ENCODE measurements at places on chromosomes 16 and 17. TPM values are rescaled to one million over a fixed set of nuclear protein-coding genes. Genes with fewer than 3 reads are reported as not detected.

DNA sequence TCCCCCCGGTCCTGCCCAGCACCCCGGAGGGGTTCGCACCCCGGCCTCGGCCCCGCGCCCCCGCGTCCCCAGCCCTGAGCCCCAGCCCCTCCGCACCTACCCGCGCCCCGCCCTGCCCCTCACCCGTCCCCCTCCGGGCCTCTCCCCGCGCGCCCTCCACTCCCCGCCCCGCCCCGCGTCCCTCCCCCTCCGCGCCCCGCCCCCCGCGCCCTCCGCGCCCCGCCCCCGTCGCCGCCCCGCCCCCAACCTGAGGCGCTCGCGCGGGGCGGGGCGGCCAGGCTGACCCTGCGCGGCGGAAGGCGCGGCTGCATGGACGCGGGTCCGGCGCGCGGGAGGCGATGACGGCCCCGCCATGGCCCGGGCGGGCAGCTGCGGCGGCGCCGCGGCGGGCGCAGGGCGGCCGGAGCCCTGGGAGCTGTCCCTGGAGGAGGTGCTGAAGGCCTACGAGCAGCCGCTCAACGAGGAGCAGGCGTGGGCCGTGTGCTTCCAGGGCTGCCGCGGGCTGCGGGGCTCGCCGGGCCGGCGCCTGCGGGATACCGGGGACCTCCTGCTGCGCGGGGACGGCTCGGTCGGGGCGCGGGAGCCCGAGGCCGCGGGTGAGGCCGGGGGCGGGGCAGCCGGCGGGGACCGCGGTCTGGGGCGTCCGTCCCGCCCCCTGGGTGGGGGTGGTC is at the start of gene SPIRE2:
SPIRE2 (plus strand) TSS at position 277 of the 671 bp plus-strand sequence; CDS start at position 353, 76 bp downstream.
- DNase-seq, result peak; percentile 85

- DNase-seq, result peak; percentile 37
Observed at GRCh38 chr17:19264681-19265080, 27.5 kb downstream of the EPN2 start.

DNA sequence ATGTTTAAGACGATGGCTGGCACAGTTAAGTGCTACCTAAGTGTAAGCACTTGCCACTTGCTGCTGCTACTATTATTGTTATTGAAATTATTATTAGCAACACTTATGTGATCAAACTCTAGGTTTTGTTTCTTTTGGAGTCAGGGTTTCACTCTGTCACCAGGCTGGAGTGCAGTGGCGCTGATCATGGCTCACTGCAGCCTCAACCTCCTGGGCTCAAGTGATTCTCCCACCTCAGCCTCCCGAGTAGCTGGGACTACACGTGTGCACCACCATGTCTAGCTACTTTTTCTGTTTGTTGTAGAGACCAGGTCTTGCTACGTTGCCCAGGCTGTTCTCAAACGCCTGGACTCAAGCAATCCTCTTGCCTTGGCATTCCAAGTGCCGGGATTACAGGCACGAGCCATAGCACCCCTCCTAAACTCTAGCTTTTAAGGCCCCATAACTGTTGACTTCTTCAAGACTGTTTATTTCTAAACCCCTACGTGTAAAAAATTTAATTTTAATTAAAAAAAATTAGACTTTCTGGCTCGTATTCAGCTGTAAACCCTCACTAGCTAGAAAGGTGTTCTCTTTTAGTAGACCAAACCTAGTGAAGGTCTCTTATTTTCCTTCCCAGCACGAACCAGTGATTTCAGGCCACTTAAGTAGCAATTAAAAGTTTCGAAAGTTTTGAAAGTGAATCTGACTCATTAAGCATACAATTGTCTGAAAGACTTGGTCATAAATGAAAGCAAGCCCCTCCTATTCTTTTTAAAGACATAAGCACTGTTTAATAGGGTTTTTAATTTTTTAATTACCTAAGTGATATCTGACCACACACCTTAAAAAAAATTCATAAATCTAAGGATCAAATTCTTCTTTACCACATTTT is 11.7 kb upstream of the SCNN1B start:
- DNase-seq, result no peak

- peak; percentile 22 for DNase-seq
Observed at GRCh38 chr16:46658925-46659324, 30.1 kb downstream of the VPS35 start.

- DNase-seq, result peak; percentile 34
Observed at GRCh38 chr17:57293077-57293476, 36.8 kb downstream of the MSI2 start.

GRCh38 chr17:34384271-34384670 is 21.2 kb upstream of the CCL1 start:
- no peak for DNase-seq

- DNase-seq, result peak; percentile 68
Observed at GRCh38 chr17:15171167-15172047, 93.7 kb downstream of the PMP22 start.

GRCh38 chr16:10599626-10600025 is 19.2 kb upstream of the EMP2 start:
- DNase-seq, result no peak

- DNase-seq, result no peak
Observed at GRCh38 chr16:87342504-87342903, 25.3 kb upstream of the C16orf95 start.

DNA sequence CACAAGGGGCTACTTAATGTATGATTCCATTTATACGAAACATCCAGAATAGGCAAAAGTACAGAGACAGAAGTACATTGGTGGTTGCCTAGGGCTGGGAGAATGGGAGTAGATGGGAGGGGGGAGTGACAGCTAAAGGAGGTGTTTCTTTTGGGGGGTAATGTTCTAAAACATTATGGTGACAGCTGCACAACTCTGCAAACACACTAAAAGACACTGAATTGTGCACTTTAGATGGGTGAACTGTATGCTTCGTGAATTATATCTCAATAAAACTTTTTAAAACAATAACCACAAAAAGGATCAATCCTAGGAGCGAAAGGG is 661 bp downstream of the LYRM9 start:
- no peak for DNase-seq

DNA sequence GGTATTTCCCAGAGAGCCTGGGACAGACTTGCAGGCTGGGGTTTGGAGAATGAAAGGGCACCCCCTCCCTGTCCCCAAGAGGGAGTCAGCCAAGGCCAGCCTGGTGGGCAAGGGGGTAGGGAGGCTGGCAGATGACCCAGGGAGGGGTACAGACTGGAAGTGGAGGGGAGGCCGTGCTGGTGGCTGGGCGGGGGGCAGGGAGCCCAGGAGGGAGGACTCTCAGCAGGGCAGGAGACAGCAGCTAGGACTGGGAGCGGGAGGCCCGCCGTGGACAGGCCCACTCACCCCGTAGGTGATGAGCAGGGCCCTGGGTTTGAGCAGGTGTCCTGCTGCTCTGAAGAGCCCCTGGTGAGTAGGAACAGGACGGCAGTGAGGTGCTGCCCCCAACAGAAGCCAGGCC is 1.1 kb downstream of the METTL26 start:
- DNase-seq, result no peak

- DNase-seq, result no peak
Observed at GRCh38 chr16:79380995-79381602, 219.4 kb downstream of the MAF start.

- no peak for DNase-seq
Observed at GRCh38 chr16:1049976-1050247, 22.6 kb upstream of the SSTR5 start.

GRCh38 chr17:11928436-11928835 is 68.8 kb downstream of the ZNF18 start:
- DNase-seq, result no peak

- no peak for DNase-seq
Observed at GRCh38 chr16:78402833-78403232, 303.4 kb downstream of the WWOX start.

GRCh38 chr16:1494129-1494640 is 1.0 kb downstream of the TELO2 start:
- peak; percentile 84 for DNase-seq

DNA sequence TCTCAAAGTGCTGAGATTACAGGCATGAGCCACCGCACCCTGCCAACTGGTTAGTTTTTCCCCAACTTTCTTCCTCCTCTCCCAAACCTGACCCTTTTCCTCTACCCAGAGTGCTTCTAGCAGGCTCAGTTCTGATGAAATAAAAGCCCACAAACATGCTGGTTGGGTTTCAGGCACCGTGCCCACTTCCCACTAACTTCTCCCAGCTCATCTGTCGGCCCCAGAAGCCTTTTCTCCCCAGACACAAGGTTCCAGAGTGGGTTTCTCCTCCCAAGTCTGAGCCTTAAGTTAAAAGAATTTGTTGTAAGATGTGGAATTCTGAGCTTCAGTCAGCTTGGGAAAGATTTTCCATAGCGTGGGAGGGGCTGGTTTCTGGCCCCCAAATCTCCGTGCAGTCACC is 11.5 kb upstream of the SCN4A start:
- DNase-seq, result no peak

DNA sequence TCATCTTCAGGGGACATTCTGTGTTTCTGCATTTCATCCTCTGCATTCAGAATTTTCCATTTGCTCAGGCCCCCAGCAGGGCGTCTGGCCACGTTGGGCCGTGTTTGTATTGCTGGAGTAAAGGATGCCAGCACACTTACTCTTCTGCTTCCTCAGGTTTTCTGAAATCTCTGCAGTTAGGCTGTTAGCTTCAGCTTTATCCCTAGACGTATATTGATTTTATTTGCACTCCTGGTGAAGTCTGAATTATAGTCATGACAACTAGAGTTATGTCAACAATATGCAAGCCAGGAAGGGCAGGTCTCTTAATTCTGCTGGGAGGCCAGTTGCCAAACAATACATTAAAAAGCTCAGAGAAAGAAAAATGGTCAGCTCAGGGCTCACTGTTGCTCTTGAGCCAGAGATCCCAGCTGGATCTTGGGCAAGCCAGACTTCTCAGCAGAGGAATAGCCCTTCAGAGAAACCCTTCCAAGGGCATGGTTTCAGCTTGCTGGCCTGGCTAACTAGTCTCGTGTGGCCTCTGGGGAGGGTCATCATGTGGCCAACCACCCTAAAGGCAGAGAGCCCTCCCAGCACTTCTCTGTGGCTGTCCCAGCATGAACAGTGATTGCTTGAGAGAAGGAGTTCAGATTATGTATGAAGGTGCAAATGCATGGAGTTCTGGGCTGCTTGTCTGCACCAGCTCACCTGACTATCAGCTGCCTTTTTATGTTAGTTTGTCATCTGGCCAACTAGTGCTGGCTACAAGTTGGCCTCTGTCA is 110.2 kb upstream of the CACNG5 start:
- DNase-seq, result no peak

DNA sequence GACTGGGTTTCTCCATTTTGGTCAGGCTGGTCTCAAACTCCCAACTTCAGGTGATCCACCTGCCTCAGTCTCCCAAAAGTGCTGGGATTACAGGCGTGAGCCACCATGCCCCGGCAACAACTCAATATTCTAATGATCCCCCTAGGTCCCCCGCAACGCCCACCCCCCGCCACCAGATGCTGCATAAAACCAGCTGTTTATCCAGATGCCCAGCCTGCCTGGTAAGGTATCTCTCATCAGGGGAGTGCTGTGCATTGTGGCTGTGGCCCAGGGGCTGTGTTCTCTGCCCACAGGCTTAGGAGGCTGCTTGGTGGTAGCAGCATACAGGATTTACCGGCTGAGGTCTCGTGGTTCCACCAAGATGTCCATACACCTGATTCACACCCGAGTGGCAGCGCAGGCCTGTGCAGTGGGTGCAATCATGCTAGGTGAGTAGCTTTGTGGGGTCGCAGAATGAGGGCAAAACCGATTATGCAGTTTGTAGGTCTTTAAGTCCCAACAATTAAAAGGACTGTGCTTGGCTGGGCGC is 1.3 kb downstream of the HIGD1B start:
- no peak for DNase-seq

GRCh38 chr16:66205287-66206231 is 160.9 kb upstream of the CDH5 start:
- DNase-seq, result no peak

- DNase-seq, result no peak
Observed at GRCh38 chr16:64292953-64293352, 828.9 kb downstream of the CDH11 start.

DNA sequence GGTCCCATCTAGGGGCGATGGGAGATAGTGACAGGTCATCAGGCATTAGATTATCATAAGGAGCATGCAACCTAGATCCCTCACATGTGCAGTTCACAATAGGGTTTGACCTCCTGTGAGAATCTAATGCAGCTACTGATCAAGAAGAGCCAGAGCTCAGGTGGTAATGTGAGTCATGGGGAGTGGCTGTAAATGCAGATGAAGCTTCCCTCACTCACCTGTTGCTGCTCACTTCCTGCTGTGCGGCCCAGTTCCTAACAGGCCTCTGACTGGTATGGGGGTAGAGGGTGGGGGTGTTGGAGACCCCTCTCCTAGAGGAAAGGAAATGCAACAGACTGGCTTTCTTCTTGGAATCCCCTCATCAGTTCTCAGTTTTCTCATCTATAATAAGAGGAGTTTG is 131.4 kb downstream of the CA10 start:
- DNase-seq, result no peak

GRCh38 chr17:57810721-57811637 is 38.9 kb downstream of the MRPS23 start:
- DNase-seq, result peak; percentile 81

DNA sequence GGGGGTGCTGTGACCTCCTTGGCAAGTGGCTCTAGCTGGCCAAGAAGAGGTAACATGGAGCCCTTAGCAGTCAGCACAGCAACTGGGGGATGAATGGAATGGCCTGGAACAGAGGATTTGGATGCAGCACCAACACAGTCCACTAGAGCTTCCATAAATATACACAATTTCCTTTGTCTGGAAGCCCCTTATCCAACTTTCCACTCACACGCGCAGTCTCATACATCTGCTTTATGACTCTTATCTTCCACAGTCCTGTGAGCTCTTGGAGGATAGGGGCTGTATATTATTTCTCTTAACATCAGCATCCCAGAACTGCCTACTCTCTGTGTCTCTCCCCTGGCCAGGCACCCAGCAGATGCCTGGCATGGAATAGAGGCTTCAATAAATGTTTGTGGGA is 235.6 kb upstream of the MAF start:
- DNase-seq, result no peak

- no peak for DNase-seq
Observed at GRCh38 chr17:83071966-83072562, 7.3 kb upstream of the METRNL start.

DNA sequence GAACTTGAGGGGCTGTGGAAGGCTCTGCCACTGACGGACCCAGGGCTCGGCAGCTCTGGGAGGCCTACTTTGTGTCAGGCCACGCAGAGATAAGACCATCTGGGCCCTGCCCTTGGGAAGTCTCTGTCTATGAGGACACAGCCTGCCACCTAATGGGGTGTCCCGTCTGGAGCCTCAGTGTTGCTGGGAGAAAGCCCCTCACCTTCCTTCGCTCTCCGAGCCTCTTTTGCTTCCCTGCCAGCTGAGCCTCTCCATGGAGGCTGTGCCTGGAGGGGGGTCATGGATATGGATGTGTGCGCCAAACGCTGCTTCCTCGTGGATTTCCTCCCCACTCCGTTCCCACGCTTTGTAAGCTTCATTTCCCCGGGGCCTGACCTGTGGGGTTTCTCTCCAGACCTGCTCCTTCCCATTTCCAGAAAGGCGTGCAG is 228.8 kb downstream of the SEC14L1 start:
- DNase-seq, result no peak

- no peak for DNase-seq
Observed at GRCh38 chr17:75737133-75737962, 16.1 kb downstream of the ITGB4 start.

- no peak for DNase-seq
Observed at GRCh38 chr16:83624429-83625120, 183.2 kb upstream of the HSBP1 start.

Gene RND2
- 0.94 TPM for total RNA-seq

Gene EIF5A
- total RNA-seq, result 345 TPM

Gene PIP4K2B
- 55.0 TPM for total RNA-seq

Gene KRT20
- total RNA-seq, result not detected

Gene SCARF1
- total RNA-seq, result 14.8 TPM

Gene BEAN1
- 2.5 TPM for total RNA-seq

Gene MEIOB
- not detected for total RNA-seq

Gene WIPF2
- 9.0 TPM for total RNA-seq

Gene GNAO1
- total RNA-seq, result 13.5 TPM

Gene TBC1D3
- not detected for total RNA-seq

Gene CCDC40
- total RNA-seq, result 6.6 TPM

Gene C16orf86
- 4.3 TPM for total RNA-seq

Gene RNF135
- total RNA-seq, result 13.6 TPM

Gene ASB16
- total RNA-seq, result 14.2 TPM

Data from heart left ventricle (tissue), 16 donors.